ENCODE measurements at places on chromosomes 13 and 19.

DNA sequence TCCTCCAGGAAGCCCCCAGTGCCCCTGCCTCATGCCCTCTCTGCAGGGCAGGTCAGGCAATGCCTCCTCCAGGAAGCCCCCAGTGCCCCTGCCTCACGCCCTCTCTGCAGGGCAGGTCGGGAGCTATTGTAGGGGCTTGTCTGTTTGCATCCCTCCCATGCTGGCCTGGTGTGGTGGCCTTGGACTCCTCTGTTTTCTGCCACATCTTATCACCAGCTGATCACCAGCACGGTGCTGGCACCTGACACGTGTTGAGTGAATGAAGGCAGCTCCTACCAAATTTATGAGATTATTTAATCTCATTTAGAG is 51.5 kb upstream of the C13orf46 start:
- DNase-seq, result no peak

- DNase-seq, result no peak
These were observed 34.4 kb upstream of the ZNF562 start for GRCh38 chr19:9709305-9709704.

DNA sequence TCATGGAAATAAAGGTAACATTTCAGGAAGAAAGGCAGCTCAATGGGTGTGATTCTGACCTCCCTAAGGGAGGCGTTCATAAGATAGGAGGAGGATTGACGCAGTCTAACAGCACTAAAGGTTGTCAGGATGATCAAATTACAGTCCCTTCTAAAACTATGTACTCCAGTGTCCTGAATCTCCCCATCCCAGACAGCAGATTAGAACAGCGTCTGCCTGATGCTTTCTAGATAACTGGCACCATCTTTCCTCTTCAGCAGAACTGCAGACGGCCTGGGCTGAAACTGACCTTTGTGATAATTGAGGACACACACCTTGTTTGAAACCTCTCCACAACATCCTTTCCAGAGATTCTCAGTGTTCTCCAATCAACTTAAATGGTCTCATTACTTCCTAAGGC is 25.5 kb upstream of the SACS start:
- DNase-seq, result no peak

GRCh38 chr19:43489979-43490599 is 14.5 kb downstream of the PHLDB3 start:
- DNase-seq, result no peak

GRCh38 chr19:56896095-56896494 is 55.6 kb upstream of the PEG3 start:
- no peak for DNase-seq

- peak; percentile 33 for DNase-seq
These were observed 519 bp downstream of the PTPRS start for GRCh38 chr19:5339950-5340636.

- DNase-seq, result no peak
These were observed 7.8 kb upstream of the SYCN start for GRCh38 chr19:39211731-39212374.

GRCh38 chr19:54918499-54918898 is 12.6 kb downstream of the NCR1 start:
- DNase-seq, result no peak

DNA sequence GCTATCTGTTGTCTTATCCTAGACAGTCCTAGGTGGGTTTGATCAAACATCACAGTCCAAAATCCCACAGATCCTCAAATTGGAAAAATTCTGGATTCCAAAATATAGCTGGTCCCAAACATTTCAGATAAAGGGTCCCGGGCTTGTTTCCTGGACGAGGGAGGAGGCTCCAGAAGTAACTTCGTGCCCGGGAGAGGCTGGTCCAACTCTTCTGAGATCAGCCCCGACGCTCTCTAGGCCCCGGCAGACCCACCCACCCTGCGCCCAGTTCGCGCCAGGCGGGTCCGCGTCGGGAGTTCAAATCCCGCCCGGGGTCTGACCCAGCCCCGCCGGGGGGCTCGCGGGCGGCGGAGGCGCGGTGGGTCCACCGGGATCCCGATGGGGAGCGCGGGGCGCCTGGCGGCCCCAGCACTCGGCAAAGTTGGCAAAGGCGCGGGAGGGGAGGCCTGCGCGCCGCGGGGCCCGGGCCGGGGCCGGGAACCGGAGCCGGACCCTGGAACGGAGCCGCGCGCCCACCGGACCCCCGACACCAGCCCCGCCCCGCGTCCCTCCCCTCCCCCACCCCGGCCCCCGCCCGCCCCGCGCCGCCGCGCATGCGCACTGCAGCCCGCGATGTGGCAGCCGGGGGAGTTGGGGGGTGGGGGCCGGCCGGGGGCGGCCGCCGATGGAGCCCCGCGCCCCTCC is 513 bp downstream of the MIER2 start:
- peak; percentile 15 for DNase-seq

DNA sequence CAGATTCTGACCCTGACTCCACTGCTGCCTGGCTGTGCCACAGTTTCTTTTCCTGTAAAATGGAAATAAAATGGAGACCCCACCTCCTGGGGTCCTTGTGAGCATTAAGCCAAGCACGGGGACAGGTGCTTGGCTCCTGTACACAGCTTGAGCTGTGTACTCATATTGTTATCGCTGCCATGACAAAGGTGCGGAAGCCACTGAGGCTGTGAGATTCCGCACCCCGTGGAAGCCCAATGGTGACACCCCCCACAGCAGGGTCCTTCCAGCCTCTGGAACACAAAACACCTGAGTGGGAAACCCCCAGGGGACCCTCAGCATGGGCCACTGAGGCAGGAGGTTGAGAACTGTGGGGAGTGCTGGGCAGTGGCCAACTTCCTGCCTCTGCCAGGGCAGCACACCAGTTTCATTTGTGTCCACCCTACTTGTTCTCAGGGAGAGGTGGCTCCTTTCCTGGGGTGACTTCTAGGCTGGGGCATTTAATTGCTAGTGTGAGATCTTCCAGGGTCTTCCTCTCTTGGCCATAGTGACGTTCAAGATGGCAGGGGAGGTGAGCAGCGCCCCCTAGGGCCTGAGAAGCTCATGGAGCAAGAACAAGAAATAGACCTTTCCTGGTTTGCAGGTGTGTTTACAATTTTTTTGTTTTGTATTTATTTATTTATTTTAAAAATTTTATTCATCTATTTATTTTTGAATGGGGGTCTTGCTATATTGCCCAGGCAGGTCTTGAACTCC is 5.4 kb upstream of the JSRP1 start:
- no peak for DNase-seq

All from fibroblast of skin of scalp (primary cell).